ENCODE measurements at places on chromosomes 3 and 15.

GRCh38 chr15:57100136-57100539 lies 181.7 kb downstream of the TCF12 start:
- no peak for DNase-seq

DNA sequence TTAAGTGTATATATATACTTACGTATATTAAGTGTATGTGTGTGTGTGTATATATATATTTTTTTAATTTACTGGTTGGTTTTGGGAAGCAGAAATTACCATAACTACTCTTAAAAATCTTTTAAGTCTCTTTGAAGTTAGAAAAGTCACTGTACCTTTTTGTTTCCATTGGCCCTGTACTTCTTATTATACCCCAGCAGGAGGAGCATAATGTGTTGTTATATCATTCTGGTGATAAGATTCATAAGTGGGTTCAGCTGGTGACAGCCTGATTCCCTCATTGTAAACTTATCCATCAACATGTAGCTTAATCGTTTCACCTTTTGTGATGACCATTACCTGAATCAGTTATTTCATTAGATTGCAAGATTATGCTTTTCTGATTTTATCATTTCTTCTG lies 30.8 kb downstream of the MLH1 start:
- DNase-seq, result peak; percentile 10

DNA sequence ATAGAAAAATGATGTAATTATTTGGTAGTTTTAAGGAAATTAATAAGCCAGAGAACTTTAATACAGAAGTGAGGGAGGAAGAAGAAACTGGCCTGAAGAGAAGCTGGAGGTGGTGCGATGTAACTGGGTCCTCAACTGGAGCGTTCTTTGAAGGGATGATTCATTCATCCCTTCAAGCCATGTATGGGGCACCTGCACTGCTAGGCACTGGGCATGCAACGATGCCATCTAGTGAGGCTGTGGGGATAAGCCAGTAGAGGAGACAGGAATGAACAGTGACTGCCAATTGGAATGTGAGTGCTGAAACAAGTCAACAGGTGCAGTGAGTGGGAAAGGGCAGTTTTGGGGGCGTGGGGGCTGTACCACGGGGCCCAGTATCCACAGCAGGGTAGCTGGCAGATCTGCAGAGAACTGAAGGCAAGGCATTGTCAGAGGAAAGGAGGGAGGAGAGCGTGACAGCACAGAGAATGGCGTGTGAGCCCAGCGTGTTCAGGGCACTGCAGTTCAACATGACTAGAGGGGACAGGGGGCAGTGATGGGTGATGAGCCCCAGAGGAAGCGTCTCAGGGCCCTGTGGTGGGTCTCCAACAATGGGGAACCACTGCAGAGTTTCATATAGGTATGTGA lies 3.8 kb upstream of the KIF23 start:
- peak; percentile 33 for DNase-seq

GRCh38 chr15:65888981-65889380 lies 19.7 kb downstream of the RAB11A start:
- DNase-seq, result peak; percentile 61

DNA sequence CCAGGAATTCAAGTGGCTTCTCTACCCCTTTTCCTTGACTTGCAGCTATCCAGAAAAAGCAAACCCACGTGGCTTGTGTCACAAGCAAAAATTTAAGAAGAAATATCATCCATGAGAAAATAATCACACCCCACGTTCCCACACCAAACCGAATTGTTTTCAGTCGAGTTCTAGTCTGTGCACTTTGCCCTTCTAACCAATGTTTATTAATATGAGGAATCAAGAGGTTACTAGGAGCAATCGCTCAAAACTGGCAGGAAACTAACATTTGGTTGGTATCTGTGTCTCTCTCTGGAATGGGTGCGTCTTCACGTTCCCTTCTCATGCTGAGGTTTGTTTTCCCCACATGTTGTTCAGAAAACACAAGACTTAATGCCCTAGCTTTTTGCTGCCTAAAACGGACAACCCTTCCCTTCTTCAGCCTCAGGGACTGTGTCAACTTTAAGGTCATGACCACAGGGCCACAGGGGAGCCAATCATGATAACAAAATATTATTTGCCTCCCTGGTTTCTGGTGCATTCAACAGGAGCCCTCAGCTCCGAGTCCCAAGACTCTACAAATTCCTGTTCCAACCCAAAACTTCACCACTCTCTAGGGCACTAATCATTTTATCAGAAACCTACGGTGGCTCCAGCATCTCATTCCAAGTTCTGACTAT lies 41.4 kb upstream of the LMCD1 start:
- no peak for DNase-seq

- no peak for DNase-seq
Measured at GRCh38 chr15:76398317-76399104, 61.9 kb downstream of the ISL2 start.

- DNase-seq, result no peak
Measured at GRCh38 chr3:2727610-2728318, 382.4 kb downstream of the IL5RA start.

- peak; percentile 5 for DNase-seq
Measured at GRCh38 chr15:71914092-71914491, 103.7 kb downstream of the NR2E3 start.

GRCh38 chr3:30286811-30287210 lies 319.6 kb upstream of the TGFBR2 start:
- peak; percentile 27 for DNase-seq

- DNase-seq, result no peak
Measured at GRCh38 chr3:50708620-50709019, 33.9 kb downstream of the DOCK3 start.

DNA sequence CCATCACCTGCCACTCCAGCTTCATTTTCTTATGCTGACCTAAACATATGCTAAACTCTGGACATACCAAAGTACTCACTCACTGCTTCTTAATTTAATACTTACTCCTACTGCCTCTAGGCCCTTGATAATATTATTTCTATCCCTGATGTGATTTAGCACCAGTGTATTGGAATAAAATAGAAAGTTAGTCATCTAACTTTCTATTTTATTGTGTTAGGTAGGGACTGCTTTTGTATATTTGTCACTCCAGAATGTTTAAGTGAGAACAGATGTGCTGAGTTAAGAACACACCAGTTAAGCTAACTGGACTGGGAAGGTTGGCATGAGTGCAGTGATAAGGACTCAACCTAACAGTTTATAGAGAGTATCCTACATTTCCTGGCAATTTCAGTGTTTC lies 6.5 kb upstream of the CLDN16 start:
- no peak for DNase-seq

DNA sequence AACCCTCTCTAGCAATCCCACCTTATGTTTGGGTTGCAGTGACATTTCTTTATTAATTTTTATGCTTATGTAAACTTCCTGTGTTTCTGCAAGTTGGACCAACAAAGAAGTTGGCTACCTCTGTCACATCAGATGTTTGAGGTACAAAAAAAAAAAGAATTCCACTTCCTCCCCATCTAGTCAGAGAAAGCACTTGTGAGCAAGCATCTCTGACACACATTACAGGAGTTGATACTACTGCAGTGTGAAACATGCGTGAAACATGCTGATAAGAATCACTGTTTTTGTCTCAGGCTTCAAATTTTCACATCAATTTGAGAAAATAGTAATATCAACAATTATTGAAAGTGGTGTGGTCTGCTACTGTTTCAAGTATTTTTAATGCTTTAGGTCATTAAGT lies 1.3 kb downstream of the SCAANT1 start:
- DNase-seq, result peak; percentile 50

DNA sequence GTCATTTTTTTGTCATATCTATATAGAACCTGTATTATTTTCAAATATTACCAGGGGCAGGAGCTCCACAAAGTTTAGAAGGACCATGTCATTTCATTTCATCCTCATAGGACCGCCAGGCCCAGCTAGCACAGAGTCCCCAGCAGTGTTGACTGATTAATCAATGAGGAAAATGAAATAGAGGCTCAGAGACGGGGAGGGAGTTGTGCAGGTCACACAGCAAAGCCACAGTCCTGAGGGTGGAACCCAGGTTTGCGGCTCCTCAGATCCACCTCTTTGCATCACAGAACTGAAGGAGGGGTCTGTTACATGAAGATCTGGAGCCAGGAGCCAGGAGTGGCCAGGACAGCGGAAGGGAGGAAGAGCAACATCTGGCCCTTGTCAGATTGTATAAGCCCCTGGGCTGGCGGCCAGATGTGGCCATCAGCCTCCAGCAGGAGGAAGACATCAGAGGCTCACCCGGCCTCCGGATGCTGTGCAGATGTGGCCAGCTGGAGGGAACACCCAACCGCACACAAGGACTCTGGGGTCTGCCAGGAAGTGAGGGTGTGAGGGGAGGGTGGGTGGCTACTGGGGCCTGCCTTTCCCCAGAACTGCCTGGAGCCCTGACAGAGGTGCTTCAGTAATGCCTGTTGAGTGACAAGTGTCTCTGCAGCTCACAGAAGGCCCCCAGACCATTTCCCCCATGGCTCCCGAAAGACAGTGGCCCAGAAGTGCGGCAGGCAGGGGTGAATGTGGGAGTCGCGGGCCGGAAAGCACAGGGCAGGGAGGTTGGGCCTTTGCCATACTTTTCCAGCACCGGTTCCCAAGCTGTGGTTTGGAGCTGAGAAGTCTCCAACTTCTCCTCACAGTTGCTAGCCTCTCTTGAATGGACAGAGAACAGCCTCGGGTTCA lies 21.3 kb downstream of the EFCC1 start:
- no peak for DNase-seq

GRCh38 chr3:50155491-50155878 lies 361 bp downstream of the SEMA3F start:
- no peak for DNase-seq

GRCh38 chr3:61903931-61904657 lies 342.7 kb downstream of the PTPRG start:
- no peak for DNase-seq

GRCh38 chr3:195613468-195614069 lies 29.8 kb upstream of the APOD start:
- DNase-seq, result no peak

- DNase-seq, result no peak
Measured at GRCh38 chr3:98727638-98728037, 35.5 kb upstream of the ST3GAL6 start.

- no peak for DNase-seq
Measured at GRCh38 chr3:195101001-195101583, 169.9 kb downstream of the XXYLT1 start.

- no peak for DNase-seq
Measured at GRCh38 chr3:112550859-112551258, 10.9 kb downstream of the ATG3 start.

GRCh38 chr3:122079524-122080206 lies 24.5 kb downstream of the CD86 start:
- no peak for DNase-seq

DNA sequence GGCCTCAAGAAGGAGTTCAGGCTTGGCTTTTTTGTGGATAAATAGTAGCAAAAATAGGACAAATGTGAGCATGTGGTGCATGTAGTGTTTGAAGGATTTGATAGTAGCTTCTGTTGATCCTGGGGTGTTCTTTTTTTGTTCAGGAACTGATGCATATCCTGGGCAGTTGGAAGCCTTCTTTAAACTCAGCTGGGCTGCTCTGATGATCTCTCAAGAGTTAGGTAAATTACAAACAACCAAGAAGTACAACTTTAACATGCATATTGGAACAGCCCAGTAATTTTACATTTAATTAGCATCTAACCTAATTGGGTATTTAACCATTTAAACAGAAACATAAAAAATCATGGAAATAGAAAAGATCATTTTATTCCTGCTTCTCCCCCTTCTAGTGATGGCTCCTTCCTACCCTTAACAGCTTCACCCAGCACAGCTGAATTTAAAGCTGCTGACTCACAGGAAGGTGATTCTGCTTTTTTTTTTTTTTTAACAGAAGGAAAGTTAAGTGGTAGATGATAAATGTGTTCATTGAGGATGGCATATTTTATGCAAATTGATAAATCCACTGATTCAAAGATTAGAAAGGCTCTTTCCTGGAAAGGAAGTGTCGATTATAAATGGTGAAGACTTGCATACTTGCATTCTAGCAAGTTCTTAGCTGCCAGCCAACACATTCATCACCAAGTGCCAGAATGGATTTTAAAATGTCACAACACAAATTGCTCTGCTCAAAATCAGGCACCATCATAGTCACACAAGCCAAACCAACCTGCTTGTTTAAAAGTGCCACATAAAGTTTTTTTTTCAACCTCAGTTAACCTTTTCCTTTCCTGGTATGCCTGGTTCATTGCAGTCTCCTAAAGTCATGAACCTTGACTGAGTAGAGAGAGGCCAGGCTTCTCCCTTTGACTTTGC lies 20.0 kb downstream of the SLC35G2 start:
- DNase-seq, result no peak

GRCh38 chr15:66841953-66842681 lies 140.1 kb downstream of the SMAD6 start:
- DNase-seq, result no peak

DNA sequence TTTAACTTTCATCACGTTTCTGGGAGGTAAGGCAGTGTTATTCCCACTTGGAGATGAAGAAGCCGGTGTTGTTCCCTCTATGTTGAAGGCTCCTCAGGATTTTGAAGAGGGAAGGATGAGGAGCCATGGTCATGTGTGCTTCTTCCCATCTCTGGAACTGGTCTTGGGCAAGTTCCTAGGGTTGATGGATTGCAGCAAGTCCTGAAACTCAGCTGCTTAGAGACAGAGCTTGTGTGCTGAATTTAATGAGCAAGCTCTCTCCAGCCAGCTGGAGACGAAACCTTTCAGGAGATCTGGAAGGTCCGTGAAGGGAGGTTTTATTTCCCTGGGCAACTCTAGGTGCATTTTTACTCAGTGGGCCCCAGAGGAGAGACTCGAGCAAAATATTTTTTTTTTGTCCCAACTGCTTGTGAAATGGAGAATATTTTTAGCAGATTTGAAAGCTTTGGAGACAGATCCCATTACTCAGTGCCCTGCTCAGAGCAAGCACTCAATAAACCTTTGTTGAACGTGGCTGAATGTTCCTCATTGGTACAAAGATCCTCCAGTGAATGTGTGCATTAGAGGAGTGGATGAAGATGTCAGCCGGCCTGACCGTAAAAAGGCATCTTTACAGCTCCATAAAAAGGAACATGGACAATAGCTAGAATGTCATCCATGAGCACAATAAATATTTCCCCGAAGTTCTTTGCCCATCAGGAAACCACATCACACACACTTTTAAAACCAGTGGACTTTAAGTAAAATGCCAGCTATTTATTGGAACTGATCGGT lies 55.6 kb upstream of the RGMA start:
- DNase-seq, result no peak

- no peak for DNase-seq
Measured at GRCh38 chr3:105315144-105315543, 51.6 kb upstream of the ALCAM start.

DNA sequence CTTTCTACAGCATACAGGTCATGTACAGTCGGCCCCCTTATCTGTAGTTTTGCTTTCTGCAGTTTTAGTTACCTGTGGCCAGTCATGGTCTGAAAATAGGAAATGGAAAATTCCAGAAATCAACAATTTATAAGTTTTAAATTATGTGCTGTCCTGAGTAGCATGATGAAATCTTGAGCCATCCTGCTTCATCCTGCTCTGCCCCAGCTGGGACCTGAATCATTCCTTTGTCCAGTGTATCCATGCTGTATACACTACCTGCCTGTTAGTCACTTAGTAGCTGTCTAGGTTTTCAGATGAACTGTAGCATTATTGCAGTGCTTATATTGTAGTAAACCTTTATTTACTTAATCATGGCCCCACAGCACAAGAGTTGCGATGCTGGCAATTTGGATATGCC lies 44.8 kb downstream of the AP4E1 start:
- DNase-seq, result no peak

GRCh38 chr15:58556541-58556940 lies 124.8 kb downstream of the LIPC start:
- DNase-seq, result no peak

GRCh38 chr15:89003865-89004725 lies 84.2 kb upstream of the ABHD2 start:
- DNase-seq, result no peak
